ENCODE measurements at places on chromosomes 16 and 17.
A peak's percentile ranks its signal among the peaks of the same experiment; 100 is the strongest.

DNA sequence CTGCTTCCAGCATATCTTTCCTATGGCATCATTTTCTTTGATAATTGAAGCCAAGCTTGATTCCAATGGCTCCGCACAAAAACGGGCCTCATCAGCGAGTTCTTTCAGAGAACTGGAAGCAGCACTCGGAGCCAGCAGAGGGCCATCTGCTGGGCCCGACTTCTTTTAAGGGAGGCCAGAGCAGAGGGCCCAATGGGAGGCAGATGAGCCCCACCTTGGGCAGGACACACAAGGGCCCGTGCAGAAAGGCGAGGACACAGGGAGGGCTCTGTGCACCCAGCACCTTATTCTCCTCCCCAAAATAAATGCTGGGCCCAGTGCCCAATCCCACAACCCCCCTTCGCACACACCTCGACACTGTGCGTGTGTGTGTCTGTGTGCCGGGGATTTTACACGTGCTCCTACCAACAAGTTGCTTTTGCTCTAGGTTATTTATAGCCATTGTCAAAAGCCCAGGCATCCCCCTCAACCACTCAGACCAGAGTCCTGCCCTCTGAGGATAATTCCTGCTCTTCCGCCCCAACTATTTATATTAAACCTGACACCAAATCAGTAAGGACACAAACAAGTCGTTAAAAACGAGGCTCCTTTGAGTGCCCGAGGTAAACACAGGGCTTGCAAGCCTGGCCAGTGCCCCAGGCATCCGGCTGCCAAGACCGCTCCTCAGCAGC, 6.8 kb downstream of the AXIN2 start:
- no peak for DNase-seq

GRCh38 chr17:35214192-35214591, 20.0 kb upstream of the SLC35G3 start:
- DNase-seq, result no peak

- peak; percentile 85 for DNase-seq
Measured at GRCh38 chr16:2964475-2965336, 631 bp downstream of the KREMEN2 start.

- DNase-seq, result no peak
Measured at GRCh38 chr17:1643293-1643998, 2.1 kb downstream of the SCARF1 start.

GRCh38 chr17:45833920-45834319, 10.8 kb upstream of the SPPL2C start:
- no peak for DNase-seq

DNA sequence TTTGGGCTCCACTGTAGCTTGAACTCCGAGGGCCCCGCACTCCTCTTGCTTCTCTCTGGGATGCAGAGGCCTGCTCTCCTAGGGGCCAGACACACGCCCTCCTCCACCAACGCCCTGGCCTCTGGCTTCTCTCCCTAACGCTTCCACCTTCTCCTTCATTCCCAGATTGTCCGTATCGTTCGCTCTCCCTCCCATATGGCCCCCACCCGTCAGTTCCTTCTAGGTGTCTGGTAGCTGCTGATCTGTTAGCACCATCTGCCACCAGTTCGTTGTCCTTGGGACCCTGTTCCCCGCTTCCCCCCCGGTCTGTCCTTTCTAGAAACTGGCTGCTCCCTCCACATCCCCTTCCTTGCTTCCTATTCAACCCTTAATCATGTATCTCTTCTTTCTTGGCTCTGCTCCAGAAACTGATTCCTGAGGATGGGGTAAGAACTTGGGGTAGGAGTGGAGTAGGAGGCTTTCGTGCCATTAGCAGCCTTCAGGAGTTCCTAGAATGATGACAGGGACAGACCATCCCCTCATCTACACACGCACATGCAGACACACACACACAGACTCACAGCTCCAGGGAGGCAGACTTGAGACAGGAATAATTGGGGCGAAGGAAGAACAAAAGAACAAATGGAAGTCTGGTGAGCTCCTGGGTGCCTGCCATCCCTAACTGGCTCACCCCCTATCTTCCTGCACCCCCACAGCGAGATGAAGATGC, 4.3 kb downstream of the ATP1B2 start:
- DNase-seq, result no peak

DNA sequence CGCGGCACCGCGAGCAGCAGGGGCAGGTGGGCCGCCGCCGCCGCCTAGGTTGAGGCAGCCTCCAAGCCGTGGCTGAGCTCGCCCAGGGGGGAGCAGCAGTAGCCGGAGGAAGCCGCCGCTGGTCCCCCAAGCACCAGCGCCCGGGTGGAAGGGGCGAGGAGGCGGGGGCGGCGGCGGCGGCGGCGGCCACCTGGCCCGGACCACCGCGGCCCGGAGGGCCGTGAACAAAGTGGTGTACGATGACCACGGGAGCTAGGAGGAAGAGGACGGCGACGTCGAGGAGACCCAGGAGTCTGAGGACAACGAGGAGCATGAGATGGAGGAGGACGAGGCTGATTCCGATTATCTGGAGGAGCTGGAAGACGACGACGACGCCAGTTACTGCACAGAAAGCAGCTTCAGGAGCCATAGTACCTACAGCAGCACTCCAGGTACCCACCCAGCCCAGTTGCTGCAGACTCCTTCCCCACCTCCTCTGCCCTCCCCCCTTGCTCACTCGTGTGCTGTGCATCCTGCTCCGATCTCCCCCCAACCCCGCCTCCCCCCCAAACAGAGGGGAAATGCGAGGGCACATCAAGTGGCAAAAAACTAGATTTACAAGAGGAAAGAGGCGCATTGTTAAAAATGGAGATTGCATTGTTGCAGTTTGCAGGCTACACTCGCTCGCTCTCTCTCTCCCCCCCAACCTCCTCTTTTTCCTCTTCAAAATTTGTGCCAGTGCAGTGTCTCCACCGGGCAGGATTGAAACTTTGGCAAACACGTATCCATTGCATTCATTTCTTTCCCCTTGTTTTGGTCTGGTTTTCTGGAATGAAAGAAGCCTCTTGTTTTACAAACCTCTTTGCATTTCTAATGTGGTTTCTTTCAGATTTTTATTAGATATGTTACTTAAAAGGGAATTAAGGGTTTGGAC, 41.8 kb upstream of the AMZ2 start:
- DNase-seq, result peak; percentile 36

DNA sequence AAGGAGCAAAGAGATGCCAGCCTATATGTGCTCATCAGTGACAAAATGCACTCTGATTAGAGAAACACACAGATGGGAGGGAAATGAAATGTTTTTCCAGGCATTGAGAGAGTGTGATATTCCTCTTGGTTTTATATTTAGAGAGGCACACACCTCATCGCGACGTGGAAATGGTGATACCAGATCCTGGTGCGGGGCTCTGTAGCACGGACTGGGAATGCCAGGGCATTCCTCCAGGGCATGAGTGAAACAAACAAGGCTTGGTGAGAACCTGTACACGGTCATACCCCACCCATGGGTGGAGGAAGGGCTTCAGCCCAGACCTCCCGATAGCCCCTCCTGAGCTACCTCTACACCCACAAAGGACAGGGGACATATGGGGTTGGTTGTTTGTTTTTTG, 280.2 kb downstream of the C16orf95 start:
- no peak for DNase-seq

GRCh38 chr17:32862940-32863339, 14.0 kb downstream of the MYO1D start:
- DNase-seq, result no peak
